ENCODE measurements at places on chromosomes 13 and 19.

DNA sequence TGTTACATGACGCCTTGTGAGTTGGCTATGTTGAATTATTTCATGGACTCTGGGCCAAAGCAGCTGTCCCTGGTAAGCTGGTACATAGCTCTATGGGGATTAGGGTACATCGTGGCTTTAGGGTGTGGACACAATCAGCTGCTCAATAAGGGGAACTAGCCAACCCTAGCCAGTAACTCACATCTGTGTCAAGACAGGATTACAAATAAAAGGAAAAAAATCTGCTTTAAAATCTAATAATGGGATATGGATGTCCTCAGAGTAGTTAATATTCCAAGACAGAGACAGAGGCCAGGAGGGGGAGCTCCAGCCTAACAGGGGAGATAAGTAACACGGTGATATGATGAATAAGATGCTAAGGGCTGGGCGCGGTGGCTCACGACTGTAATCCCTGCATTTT, 21.1 kb upstream of the ZNF766 start:
- DNase-seq = peak; percentile 42

- no peak for DNase-seq
These were observed 343.9 kb downstream of the TBC1D4 start for GRCh38 chr13:75137911-75138571.

- DNase-seq = no peak
These were observed 26.1 kb downstream of the IPO5 start for GRCh38 chr13:97979556-97979955.

DNA sequence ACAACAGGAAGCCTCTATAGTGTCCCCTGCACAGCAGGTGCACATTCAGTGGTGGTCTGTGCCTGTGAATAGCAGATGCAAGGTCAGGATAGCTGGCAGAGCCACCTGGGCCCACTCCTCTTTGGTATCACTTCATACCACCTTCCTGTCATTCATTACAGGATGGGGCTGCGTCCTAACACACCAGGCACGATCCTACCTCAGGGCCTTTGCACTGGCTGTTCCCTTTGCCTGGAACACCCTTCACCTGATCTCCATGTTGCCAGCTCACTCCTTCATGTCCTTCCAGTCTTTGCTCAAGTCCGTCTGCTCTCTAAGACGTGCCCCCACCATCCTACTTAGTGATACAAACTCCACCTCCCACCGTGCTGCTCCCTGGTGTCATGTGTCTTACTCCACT, 4.6 kb upstream of the LPAR2 start:
- DNase-seq = no peak

- peak; percentile 37 for DNase-seq
These were observed at the start of gene NTF4 for GRCh38 chr19:49064768-49065611. Gene NTF4 (minus strand): TSS chr19:49064818. CDS start chr19:49061997, 2,821 bp downstream.

GRCh38 chr13:52348983-52349780, 56.8 kb downstream of the THSD1 start:
- peak; percentile 97 for DNase-seq

- DNase-seq = peak; percentile 57
These were observed 11.8 kb upstream of the FBN3 start for GRCh38 chr19:8161135-8161646.
